ENCODE measurements at places on chromosomes 12 and 14.

GRCh38 chr12:118166946-118167345, 31.0 kb downstream of the PEBP1 start:
- DNase-seq, result no peak

- no peak for DNase-seq
These were observed 13.6 kb upstream of the FOXJ2 start for GRCh38 chr12:8018666-8019581.

DNA sequence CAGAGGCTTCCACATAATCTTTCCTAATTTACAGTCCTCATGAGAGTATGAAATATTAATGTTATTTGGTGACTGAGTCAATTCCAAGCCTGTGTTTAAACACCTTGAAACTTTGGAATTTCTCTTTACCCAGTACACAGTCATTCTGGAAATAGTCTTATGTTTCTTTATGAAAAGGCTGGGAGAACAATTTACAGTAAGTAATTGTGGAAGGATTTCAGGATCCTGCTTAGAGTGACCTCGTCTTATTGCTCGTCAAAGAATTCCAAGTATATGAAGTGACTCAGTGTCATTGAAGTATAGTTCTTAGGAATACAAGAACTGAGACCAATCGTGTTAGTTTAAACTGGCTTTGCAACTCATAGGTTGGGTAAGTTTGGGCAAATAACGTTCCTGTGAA, 634.2 kb downstream of the SLC16A7 start:
- DNase-seq, result no peak

DNA sequence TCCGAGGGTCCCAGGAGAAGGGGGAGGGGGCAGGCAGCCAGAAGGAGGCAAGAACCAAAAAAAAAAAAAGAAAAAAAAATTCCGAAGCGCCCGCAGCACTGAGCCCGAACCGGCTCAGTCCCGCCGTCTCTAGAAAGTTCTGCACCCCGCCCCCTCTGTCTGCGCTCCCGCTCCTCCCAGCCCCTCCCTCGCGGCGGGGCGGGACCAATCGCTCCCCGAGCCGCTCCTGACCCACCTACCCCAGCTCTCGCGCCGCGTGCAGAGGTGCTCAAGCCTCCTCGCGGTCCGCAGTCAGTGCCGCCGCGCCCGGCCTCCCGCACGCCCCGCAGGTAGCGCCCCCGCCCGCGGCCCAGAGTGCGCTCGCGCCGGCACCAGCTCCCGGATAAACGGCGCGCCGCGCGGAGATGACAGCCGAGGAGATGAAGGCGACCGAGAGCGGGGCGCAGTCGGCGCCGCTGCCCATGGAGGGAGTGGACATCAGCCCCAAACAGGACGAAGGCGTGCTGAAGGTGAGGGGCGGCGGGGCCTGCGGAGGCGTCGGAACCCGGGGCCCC, at the start of gene FKBP4:
Gene FKBP4 (plus strand): TSS at position 235 of the 554 bp plus-strand sequence. CDS start 170 bp downstream, at position 405.
- peak; percentile 54 for DNase-seq

- no peak for DNase-seq
These were observed 40.1 kb upstream of the BCL11B start for GRCh38 chr14:99312106-99312505.

DNA sequence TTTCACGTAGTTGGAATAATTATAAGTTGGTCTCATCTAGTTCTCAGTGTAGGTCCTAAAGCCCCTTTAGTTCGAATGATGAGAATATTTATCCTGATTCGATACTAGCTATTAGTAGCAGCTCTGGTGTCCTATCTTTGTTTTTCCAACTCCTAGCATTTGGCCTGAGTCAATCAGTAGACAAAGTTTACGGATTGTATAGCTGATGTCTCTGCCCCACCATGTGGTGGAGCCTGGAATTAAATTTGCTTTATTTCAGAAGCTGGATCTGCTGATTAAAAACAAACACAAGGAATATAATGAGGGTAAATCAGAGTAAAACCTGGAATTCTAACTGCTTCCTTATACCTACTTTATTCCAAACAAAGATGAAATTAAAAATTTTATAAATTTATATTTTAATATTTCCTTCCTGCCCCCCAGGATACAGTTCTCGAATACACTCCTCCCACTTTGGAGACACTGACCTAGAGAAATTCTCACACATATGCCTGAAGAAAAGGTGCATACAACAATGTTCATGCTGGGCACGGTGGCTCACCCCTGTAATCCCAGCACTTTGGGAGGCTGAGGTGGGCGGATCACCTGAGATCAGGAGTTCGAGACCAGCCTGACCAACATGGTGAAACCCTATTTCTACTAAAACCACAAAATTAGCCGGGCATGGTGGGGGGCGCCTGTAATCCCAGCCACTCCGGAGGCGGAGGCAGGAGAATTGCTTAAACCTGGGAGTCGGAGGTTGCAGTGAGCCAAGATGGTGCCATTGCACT, 7.6 kb upstream of the BRMS1L start:
- no peak for DNase-seq

DNA sequence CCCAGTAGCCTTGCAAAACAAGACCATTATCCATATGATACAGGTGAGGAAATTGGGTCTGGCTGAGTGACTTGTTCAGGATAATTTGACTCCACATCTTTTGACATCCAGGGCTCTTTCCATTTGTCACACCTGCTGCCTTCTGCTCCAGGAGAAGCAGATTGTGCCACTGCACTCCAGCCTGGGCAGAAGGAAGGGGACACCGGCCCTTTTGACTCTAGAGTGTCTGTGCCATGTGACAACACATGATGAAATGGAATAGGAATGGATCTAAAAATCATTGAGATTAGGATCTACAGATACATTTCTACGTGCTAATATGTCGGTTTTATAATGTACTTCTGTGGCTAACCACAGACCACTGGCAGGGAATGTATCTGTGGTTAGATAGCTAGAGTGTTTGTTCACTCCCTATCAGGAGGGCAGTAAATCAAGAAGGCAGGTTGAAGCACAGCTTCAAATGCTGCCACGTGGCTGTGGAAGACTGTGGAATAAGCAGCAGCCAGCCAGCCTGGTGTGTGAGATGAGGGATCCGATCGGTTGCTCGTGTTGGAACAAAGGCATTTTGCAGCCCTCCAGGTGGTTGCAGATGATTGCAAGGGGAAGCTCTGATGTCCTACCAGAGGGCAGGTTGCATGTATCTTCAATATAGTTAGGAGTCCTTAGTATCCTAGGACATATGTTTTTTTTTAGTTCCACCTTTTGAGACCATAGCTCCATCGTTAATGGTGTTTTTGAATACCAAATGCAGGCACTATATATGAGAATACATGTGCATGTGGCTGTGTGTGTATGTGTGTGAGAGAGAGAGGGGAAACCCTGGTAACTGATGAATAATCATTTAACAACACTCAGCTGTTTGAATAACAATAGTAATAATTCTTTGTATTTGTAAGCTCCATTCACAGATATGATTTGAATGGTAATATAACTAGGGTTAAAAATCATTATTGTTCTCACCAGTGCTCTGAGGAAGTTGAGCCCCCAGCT, 28.6 kb downstream of the EML1 start:
- no peak for DNase-seq

DNA sequence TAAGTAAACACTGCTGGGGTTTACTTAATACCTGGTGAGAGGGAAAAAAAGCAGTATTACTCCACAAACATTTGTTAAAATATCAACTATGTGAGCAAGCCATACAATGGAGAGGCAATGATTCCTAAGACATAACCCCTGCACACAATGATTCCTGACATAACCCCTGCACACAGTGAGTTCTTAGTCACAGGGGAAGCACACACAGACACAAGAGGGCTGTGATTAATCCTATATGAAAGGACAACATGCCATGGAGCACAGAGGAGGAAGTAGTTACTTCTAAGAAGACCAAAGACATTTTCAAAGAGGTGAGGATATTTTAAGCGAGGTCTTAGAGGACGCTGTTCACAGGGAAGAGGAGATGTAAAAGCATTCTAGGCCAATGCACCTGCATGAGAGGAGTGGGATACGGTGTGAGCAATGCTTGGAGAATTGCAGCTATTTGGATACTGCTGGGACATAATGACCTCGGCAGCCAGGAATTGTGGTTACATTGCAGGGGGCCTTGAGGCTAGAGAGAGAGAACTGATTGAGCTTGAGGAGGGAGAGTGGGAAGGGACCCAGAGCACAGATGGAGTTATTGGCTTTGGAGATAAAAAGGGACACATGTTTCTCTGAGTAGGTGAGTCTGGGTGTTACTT, 211.9 kb downstream of the APAF1 start:
- no peak for DNase-seq

- no peak for DNase-seq
These were observed 35.3 kb downstream of the KLRK1 start for GRCh38 chr12:10354502-10354901.

DNA sequence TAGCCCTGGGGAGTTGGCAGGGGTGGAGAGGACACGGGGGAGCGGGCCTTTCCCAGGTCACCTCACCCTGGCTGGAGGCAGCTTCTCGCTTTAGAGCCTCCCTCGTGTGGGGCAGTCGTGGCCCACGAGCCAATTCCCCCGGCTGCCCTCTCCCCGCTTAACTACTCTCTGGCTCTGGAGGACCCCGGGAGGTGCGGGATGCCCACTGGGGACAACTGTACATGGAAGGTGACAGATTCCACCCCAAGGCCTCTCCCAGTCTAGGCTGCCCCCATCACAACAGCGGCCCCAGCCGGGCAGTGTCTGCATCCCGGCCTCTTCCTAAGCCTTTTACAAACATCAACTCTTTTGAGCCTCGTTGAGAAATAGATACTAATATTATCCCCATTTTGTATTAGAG, 78.1 kb downstream of the KIF26A start:
- no peak for DNase-seq

GRCh38 chr12:106152334-106152733, 13.6 kb upstream of the NUAK1 start:
- no peak for DNase-seq

- DNase-seq, result no peak
These were observed 21.4 kb upstream of the CLEC4D start for GRCh38 chr12:8491646-8492530.

- DNase-seq, result no peak
These were observed 57.9 kb upstream of the STK38L start for GRCh38 chr12:27186022-27186839.

GRCh38 chr12:50203691-50204090, 36.5 kb upstream of the CERS5 start:
- no peak for DNase-seq

DNA sequence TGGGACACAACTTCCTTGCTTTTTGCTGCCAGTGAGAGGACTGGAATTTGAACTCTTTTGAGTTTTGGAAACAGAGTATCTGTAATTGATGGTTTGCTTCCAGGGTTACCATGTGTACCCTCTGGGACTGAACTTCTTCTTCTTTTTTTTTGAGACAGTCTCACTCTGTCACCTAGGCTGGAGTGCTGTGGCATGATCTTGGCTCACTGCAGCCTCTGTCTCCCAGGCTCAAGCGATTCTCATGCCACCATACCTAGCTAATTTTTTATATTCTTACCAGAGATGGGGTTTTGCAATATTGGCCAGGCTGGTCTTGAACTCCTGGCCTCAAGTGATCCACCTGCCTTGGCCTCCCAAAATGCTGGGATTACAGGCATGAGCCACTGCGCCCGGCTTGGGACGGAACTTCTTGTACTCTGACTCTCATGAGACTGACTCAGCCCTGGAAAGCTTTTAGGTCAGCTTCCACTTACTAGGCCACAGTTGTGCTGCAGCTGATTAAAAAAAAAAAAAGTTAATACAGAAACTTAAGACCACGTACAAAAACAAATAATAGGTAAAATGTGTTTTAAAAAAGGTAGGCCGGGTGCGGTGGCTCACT, 15.8 kb downstream of the SEL1L start:
- DNase-seq, result no peak

GRCh38 chr14:59236195-59236594, 47.7 kb downstream of the DAAM1 start:
- no peak for DNase-seq

DNA sequence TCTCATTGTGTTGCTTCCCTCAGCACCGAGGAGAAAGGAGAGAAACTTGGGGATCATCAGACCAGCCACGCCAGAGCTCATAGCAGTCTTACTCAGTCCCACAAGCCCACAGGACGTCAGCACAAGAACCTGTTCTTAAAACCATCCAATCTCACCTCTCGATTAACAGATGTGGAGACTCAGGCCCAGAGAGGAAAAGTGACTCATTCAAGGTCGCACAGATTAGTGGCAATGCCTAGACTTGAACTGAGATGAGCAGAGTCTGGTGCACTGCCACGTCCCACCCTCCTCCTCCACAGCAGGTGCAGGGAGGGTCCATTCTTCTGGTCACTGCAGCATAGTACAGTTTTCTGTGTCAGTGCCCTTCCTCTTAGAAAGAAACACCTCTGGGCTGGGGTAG, 154.9 kb upstream of the PZP start:
- DNase-seq, result no peak

DNA sequence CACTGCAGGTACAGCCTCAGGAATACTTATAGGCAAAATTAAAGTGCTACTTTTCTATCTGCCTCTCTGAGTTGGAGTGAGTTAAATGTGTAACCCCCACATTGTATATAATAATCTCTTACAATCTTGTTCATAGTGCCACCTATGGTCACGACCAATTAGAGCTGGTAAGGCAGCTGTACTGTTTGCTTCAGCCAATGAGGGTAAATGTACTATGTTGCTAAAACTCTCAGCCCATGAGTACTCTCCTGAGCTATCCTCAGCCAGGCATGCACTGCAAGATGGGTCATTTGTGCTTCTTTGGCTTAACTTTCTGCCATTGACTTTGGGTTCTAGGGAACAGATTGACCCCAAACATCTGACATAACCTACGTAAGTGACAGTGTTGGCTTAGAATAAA, 15.0 kb upstream of the MDM2 start:
- DNase-seq, result no peak

- DNase-seq, result no peak
These were observed 15.5 kb downstream of the DCAF5 start for GRCh38 chr14:69137416-69137815.

DNA sequence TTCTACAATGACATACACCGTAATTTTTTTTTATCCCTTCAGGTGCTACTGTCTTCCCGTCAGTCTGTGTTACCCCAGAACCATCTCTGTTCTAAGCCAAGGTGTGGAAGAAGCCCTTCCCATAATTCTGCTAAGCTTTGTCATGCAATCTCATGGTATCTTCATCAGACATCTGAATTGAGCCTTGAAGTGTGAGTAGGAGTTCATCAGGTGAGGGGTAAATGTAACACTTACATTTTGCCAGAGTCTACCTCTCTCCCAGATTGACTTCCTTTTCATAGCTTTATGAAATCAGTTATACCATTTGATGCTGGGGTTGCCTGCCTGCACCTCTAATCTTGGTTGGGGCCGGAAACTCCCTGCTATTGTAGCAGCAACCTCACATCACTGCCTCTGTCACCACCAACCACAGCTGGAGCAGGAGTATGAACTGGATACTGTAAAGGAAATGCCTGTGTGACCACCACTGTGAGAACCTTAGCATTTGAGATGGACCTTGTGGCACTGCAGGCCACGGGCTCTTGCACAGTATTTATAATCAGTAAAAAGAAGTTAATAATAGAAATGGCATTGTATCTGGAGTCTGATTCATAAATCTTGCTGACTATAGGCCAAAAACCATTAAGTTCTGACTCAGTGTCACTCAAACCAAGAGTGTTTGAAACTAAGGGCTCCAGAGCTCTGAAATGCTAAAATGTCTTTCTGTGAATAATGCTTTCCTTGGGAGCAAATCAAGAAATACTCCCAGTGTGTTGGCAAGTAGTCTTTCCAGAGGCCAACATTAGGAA, 58.7 kb upstream of the STK38L start:
- DNase-seq, result no peak

Data from cortex of kidney (tissue), 1 donor.